ENCODE measurements at places on chromosomes 4 and X.

GRCh38 chr4:42655269-42655637 is 1.7 kb downstream of the ATP8A1 start:
- no peak for DNase-seq

DNA sequence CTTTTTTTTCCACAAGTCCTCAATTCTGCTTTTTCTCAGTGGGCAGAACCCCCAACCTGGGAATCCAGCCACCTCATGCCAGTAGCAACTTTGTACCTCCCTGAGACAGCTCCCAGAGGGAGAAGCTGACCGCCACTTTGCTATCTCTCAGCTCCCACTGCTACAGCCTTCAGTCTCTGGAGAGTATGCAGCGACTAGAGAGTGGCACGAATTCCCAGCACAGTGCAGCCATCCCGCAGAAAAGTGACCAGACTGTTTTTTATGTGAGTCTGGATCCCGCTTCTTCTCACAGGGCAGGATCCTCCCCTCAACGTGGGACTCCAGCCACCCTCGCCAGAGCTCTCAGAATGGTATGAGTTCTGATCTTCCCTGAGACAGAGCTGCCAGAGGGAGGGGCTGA is 1234.6 kb downstream of the FAM133A start:
- DNase-seq, result no peak

DNA sequence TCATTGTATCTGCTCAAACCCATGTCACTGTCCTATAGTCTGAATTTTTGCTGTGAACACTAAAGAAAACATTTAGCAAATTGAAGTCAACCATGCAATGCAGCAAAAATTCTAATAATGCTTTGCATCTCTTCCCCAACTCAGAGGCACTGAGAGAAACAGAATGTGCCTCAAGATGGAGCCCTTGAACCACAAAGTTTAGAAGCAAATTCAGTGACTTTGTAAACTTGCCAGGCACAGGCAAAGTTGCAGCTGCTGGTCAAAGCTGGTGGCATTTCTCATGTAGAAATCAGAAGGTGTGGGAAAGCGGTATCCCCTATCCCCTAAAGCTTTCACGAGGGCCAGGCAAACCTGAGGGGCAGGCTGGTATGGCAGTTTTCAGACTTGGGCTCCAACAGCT is 121.7 kb upstream of the DIPK2B start:
- peak; percentile 59 for DNase-seq

DNA sequence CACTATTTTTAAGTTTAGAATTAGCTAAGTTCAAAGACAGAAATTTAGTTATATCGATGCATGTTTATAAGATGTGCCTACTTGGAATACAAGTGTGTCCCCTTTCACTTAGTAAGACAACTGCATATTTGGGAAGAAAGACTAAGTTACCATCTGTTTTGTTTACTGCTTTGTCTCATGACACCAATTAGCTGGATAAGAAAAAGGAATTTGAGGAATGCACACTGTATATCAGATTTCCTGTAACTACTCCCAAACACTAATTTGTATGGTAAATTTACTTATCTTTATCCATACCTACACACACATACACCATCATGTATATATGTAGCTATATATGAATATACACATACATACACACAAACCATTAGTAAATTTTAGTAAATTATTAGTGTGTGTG is 1442.8 kb upstream of the IGFBP7 start:
- DNase-seq, result no peak

GRCh38 chr4:120923207-120923522 is 639 bp upstream of the PRDM5 start:
- no peak for DNase-seq

DNA sequence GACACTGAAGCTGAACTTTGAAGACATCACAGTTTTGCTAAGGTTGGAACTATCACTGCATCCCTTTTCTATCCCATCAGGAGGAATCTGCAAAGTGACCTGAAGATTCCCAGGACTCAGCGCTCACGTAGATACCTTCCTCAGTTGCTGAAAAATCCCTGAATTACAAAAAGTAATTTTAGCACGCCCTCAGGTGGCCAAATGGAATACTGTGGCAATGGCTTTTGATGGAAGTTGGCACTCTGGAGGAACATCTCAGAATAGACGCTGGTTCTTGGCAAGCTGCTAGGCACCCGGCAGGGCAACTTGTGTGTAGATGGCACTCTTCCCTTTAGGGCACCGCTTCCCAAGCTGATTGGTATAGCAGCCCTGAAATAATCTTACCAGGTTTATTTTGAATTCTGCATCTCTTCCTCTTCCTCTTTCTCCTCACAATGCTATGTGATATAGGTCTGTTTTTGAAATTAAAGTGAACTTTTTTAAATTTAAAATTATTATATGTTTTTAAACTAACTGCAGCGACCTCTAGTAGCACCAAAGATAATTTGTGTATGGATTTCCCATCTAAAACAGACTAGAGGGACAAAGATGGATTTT is 16.3 kb upstream of the ESX1 start:
- peak; percentile 68 for DNase-seq

GRCh38 chrX:36501169-36501702 is 506.9 kb upstream of the FAM47C start:
- DNase-seq, result no peak

- peak; percentile 84 for DNase-seq
Measured at GRCh38 chr4:148052448-148052847, 320.6 kb downstream of the ARHGAP10 start.

DNA sequence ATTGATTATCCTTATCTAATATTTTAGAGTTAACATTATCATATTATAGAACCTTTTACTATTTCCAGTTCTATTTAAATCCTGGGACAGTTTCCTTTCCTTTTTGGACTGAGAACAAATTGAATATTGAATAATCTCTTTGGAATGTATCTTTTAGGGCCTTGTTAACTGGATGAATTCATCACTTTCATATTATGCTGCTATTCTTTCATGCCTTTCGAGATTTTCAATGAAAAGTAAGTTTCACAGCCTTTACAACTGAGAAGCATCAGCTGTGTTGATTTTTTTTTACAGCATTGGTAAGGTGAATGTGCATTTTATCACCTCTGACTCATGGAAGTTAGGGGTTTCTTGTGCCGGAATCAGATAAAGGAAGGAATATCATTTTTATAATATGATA is 39.6 kb downstream of the PDLIM5 start:
- no peak for DNase-seq
